ENCODE measurements at places on chromosomes 5 and 9. TPM values are rescaled to one million over a fixed set of nuclear protein-coding genes. Genes with fewer than 3 reads are reported as not detected.

- DNase-seq = no peak
Observed at GRCh38 chr5:151222790-151223446, 974 bp downstream of the CCDC69 start.

- no peak for DNase-seq
Observed at GRCh38 chr5:61995486-61995885, 310.5 kb upstream of the KIF2A start.

DNA sequence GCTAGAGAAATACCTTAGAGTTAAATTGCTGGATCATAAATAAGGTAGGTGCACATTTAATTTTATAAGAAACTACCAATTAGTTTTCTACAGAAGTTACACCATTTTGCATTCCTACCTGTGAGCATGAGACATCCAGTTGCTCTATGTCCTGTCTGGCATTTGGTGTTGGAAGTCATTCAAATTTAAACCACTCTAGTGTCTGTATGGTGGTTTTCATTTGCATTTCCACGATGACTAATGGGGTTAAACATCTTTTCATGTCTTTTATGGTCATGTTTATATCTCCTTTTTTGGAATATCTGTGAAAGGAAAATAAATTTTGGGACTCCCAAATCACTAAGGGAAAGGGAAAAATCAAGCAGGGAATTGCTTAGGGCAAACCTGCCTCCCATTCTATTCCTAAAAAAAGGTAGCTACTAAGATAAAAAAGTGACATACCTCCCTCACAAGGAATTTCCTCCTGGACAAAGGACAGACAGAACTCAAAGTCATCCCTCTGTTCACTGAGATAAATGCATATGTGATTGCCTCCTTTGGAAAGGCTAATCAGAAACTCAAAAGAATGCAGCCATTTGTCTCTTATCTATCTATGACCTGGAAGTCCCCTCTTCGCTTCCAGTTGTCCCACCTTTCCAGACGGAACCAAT is 31.6 kb upstream of the ADCY2 start:
- DNase-seq = peak; percentile 54

GRCh38 chr5:175885813-175886212 is 14.4 kb downstream of the CPLX2 start:
- no peak for DNase-seq

Gene LSM11
- total RNA-seq = 10.4 TPM

Data from SJSA1 (cell line).